ENCODE measurements at places on chromosomes 1 and 21.

DNA sequence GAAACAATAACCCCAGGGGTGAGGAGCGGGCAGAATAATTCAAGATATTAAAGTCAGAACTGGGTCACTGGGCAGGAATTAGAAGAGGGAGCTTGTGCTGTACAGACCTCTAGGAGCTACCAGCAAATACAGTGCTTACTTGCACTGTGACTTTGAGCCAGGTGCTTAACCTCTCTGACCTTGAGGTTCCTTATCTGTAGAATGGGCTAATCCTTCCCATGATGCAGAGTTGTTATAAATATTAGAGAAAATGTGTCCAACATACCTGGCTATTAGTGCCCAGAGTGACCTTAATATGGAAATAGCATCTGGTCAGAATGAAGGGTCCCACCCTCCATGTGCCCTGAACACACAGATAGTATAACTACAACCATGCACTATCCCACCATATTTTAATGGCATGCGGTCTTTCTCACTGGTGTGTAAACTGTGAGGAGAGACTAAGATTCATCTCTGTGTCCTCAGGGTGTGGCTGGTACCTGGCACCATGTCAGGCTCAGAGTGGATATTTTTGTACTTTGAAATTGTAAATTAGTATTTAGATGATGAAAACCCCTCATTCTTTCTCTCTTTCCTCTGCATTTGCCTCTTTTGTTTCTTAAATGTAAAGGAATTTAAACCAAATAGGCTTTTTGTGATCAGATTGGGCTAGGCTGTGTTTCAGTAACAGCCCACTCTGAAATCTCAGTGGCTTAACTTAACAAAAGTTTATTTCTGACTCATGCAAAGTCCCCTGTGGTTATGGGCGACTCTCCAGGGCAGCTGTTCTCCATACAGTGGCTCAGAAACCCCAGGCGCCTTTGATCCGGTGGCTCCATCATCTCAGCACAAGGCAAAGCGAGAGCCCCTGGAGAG is 60.0 kb upstream of the ROR1 start:
- no peak for DNase-seq

DNA sequence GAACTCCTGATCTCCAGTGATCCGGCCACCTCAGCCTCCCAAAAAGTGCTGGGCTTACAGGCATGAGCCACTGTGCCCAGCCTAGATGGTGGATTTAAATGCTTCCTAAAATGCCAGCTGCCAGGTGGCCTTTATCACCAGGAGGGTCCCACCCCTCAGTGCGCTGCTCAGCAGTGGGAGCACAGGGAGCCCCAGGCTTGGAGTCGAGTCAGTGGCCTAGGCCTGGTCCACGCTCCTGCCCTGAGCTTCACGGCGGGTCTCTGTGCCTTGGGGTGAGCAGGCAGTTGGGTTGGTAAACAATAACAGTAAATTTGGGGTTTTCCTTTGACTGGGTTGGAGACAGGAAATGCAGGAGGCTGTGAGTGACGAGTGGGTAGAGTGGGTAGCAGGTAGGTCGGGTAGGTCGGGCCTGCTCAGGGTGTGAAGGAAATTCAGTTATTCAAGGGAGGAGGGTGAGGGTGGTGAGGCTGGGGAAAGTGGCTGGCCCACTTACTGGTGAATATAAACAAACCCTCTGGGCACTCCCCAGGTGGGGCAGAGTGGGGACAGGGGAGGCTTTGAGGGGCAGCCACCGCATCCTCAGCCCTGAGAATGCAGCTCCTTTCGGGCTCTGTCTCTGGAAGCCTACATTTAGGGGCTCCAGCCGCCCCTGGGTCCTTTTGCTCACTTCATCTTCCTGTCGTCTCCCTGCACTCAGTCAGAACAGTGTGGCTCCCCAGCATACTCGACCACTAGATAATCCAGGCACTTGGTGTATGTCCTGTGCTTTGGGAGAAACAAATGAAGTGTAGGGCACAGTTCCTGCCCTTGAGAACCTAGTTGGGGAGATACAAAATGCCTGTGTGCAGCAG is 33.5 kb upstream of the IL19 start:
- peak; percentile 67 for DNase-seq

DNA sequence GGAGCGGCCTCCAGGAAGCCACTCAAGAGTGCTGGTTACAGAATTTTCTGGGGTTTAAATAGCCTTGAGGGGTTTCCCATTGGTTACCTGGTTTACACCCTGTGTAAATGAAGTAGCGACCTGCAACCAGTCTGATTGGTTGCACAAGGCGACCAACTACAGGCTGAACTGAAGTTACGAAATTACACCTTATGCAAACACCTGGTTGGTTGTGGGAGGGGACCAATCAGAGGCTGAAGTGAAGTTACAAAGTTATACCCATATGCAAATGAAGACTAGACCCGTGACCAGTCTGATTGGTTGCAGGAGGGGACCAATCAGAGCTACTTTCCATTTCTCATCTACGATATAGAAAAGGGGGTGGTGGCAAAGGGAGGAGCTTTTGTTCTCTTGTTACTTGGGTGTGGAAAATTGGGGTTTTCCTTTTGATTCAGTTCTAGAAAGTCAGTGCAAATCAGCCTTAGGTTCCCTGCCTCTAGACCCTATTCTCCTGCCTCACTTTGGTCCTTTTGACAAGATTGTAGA is 22.2 kb upstream of the C1orf174 start:
- peak; percentile 34 for DNase-seq

DNA sequence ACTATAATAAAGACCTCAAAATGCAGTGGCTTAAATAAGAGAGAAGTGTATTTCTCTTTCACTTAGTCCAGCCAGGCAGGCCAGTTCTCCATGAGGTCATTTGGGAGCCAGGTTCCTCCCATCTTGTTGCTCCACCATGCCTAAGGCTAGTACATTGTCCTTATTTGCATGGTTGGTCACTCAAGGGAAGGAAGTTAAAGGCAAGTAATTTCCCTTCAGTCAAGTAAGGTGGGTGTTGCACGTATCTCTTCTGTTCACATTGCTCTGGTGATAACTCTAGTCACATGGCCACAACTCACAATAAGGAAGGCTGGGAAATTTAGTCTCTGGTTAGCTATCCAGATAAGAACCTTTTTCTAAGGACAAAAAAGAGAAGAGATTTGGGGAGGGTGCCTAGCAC is 27.2 kb upstream of the TADA1 start:
- DNase-seq: peak; percentile 9

- no peak for DNase-seq
Measured at GRCh38 chr1:238589843-238590435, 699.2 kb upstream of the ZP4 start.

GRCh38 chr1:33762109-33762830 is 101.6 kb upstream of the HMGB4 start:
- no peak for DNase-seq

DNA sequence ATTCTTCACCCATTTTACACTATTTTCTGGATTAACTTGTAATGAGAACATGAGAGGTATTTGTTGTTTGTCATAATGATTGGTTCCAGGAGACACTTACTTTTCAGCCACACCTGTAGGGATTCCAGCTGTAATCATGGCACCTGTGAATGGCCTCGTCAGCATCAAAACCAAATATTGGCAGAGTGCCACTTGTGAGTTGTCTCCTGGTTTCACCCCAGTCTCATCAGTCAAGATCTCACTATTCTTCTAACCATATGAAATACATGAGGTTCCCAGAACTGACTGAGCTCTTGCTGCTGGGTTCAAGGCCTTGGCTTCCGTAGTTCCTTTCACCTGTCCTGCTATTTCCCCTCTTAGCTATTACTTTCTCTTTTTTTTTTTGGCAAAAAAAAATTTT is 246.6 kb upstream of the ADGRL2 start:
- no peak for DNase-seq

- DNase-seq: no peak
Measured at GRCh38 chr1:9375912-9376311, 83.2 kb downstream of the SPSB1 start.

DNA sequence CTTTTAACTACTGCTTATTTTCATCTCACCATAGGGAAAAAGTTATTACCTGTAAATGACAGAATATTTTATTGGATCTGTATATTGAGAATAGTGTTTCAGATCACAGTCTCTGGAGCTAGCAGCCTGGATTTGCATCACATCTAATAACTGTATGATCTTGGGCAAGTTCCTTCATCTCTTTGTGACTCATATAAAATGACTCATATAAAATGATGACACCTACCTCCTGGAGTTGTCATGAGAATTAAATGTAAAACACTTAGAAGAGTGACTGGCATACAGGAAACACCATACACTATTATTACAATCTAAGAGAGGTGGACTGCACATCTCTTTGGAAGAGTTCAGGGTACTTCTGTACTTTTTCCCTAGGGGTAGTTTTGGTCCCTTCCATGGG is 421.3 kb downstream of the NEGR1 start:
- DNase-seq: no peak

GRCh38 chr1:8032366-8032910 is 6.3 kb upstream of the ERRFI1 start:
- no peak for DNase-seq
